ENCODE measurements at places on chromosomes 16 and 17.

DNA sequence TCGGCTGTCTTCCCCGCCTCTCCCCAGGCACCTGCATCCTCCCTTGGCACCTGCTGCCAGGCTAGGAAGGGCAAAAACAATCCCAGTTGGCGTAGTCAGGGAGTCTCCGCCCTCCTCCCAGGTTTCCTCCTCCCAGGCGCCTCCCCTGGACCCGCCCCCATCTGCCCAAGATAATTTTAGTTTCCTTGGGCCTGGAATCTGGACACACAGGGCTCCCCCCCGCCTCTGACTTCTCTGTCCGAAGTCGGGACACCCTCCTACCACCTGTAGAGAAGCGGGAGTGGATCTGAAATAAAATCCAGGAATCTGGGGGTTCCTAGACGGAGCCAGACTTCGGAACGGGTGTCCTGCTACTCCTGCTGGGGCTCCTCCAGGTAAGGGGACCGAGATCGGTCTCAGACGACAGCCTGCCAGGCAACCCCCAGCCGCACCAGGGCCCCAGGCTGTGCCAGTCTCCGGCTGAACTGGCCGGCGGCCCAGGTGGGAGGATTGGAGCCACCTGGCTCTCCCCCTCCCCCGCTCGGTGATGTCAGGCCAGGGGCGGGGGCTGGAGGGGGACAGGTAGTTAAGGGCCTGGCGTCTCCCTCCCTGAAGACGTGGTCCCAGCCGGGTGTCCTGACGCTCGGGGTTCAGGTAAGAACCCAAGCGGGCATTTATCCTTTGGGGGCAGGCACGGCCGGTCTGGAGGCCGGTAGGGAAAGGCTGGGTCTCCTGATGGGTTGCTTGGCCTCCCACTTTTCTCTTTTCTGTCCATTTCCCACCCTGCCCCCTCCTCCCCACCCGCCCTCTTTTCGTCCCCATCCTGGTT, at the start of gene GRB7:
Gene GRB7, plus strand, starts transcription at position 179 of the 808 bp plus-strand sequence. CDS start 4,364 bp downstream, outside the sequence.
- DNase-seq: no peak

DNA sequence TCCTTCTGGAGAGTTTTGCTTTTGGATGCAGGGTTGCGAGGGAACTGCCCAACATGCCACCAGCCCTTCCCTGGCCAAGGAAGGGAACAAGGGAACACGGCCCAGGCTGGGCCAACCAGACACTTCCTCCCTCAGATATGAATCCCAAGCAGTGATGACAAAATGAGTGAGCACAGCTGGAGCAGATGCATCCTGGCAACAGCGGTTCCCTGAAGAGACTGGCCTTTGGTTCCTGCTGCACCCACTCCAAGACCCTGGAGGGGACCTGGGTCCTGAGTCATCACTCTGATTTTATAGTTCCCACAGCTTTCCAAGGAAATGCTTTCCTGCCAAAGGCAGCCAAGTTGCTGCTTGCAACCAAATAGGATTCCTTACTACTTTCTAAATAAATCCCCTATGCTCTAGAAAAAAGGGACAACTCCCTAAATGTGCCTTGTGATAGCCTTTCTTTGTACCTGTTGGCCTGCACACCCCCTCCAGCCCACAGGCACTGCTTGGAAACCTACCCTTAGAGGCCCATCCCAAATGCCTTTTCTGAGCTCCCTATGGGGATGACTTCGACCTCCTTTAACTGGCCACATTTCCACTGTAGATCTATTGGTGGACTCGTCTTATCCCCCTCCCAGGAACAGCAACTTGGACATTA, 5.3 kb downstream of the ST3GAL2 start:
- no peak for DNase-seq

DNA sequence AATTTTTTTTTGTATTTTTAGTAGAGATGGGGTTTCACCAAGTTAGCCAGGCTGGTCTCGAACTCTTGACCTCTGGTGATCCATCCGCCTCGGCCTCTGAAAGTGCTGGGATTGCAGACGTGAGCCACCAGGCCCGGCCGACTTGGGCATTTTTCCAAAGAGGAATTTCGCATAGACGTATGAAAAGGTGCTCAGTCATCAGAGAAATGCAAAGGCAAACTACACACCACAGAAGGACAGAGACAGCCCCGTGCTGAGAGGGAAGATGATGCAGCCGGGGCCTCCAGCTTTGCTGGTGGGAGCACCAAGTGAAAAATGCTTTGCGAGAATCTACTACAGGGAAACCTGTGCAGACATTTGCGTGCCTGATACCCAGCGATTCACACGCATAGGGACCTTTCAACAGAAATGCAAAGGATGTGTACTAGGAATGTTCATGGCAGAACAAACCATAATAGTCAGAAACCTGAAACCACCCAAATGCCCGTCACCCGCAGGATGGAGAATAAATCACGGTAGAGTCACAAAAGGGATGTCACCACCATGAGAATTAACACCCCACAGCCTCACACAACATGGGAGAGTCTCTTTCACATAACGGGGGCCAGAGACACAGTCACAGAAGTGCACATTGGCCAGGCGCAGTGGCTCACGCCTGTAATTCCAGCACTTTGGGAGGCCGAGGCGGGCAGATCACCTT, 5.2 kb downstream of the RAB40B start:
- DNase-seq: no peak

- DNase-seq: no peak
Measured at GRCh38 chr17:35094902-35095301, 24.8 kb downstream of the RAD51D start.

DNA sequence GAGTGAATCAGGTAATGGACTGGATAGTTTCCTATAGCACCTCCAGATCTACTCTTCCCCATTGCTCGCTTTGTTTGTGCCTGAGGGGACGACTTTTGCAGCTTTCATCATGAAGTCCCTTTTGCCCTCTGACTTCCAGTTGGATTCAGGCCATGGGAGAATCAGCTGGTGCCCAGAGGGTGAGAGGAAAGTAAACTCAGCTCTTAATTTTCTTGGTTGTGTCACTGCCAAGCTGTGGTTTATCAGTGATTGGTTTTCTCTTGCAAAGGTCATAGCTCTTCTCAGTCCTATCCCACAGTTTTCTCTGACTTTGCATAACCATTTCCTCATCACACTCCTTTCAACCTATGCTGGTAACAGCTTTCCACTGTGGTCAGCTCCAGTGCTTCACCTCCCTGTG, 200.1 kb downstream of the KCNJ2 start:
- no peak for DNase-seq

- DNase-seq: no peak
Measured at GRCh38 chr16:4871071-4871470, 23.8 kb downstream of the UBN1 start.

DNA sequence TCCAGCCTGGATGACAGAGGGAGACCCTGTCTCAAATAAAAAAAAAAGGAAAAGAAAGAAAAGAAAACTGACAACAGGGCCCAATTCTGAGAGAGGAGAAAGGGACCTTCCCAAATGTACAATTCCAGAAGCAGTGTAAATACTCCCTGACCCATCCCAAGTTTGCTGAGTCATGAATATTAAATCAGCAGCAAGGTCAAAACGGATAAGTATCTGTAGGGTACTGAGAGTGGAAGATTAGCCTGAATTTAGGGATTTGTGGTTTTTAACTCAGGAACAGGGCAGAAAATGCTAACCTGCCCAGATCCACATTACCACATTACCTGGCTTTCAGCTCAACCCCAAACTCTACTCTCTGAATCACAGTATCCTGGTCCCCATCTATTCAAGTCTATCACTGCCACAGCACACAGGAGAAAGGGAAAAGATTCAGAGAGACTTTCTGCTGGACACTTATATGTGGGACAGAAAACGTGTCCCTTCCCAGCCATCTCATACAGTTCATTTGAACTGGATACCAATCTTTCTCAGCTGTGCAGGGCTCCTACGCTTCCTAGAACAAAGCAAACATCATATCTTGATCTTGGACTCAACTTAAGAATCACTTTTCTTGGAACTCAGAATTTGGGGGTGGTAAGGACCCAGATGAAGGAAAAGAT, 2.9 kb downstream of the FXR2 start:
- no peak for DNase-seq

DNA sequence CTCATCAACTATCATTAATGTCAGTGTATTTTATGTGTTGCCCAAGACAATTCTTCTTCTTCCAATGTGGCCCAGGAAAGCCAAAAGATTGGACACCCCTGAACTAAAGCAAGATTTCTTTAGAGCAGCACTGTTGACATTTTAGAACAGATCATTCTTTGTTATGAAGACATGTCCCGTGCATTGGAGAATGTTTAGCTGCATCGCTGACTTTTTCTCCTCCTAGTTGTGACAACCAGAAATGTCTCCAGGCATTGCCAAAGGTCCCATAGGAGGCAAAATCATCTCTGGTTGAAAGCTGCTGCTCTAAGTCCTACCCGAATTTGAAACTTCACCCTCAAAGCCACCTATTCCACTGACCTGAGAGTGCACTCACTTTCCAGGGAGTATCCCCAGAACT, 62.7 kb upstream of the IRX6 start:
- no peak for DNase-seq

DNA sequence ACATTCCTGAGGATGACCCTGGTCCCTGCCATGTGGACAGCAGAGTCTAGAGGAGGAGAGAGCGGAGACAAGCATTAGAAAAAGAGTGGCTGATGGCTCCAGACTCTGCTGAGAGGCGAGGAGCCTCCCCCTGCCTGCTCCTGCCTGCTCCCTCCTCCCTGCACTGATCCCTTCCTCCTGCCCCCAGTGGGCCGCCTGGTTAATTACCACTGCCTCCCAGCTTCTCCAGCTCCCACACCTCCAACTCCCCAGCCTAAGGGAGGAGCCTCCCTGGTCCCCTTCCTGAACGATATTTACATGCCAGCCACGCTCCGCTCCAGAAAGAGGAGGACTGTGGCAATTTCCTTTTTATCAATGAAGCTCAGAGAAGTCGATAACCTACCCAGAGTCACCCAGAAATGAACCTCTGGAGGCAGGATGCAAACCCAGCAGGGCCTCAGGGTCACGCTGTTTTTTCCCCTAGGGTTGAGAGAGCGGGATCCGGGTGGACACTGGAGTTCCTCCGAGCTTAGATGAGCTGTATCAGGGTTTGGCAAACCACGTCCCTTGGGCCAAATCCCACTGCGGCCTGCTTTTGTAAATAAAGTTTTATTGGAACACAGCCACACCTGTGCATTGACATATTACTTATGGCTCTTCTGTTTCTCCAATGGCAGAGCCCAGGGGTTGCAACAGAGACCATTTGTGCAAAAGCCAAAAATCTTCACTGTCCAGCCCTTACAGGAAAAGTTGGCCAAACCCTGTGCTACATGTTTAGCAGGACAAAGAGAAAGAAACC, 27.1 kb upstream of the JPH3 start:
- no peak for DNase-seq
